ENCODE measurements at places on chromosomes 4 and X.

DNA sequence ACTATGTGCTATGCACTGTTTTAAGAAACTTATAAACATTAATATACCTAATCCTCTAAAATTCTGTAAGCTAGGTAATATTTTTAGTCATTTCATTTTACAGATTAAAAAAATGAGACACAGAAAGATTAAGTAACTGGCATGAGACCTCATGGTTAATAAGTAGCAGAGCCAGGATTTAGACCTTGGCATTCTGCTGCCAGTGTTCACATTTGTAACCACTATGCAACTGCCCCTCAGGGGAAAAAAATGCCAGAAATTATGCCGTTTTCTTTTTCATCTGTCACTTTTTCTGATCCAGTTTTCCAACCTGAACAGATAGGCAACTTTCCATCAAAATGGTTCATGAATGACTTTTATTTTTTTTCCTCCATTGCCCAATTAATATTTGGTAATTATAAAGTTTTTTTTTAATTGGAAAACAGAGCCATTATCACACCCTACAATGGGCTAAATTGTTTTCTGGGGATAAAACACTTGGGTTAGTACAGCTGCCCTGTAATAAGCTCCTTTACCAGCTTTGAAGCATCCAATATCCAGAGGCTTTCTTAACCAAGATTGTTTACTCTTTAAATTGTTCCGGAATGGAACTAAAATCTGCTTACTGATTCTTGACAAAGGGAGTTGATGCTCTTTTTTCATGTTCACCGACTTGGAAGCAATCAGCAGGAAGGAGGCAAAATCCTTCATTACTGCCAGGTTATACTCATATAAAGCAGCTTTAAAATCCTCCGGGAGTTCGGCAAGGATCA, 56.4 kb upstream of the DDX60 start:
- DNase-seq = no peak

DNA sequence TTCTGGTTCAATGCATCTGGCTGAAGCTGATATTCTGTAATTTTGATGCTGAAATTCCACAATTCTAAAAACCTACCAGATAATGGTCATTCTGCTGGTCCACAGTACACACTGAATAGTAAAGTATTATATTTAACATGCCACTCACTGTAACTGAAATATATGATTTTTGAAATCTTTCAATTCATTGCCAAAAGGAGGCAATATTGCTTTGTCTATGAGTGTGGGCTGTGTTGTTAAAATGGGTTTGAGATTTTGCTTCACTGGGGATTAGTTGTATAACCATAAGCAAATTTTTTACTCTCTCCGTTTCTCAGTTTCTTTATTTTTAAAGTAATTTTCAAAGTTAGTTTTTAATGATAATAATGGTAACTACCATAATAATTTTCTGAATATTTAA, 1404.1 kb upstream of the IGFBP7 start:
- DNase-seq = no peak

GRCh38 chrX:6468706-6469105, 66.2 kb downstream of the VCX3A start:
- no peak for DNase-seq

- no peak for DNase-seq
These were observed 183.4 kb upstream of the ETNPPL start for GRCh38 chr4:108946237-108946636.

DNA sequence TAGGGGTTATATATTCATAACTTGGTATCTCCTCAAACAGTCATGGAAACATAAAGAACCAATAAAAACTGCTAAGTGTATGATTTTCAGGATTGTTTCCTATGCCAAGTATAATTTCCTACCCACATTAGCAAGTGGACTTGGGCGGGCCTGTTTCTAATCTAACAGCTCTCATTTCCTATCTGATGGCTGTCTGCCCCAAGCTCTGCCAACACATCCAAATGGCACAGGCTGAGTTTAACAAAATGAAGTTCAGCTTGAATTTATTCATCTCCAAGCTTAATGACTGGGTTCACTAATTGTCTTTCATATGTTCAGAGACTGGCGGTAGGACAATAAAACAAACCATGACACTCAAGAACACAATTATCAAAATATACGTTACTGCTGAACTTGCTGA, 55.5 kb upstream of the S100G start:
- no peak for DNase-seq

DNA sequence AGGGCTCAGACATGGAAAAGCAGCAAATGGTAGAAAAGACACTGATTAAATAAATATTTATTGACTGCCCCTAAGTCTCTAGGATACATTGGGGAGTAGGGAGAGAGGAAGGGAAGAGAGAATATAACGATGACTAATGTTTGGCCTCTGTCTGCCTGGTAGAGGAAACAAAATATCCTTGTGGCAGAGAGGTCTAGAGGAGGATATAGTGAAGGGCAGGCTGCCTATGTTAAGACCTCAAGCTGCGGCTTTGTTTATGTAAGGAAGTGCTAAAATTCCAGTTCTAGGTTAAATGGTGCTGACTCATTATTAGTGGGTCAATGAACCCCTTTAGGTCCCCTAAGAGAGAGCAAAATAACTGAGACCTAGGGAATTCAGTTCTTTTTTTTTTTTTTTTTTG, 427.3 kb upstream of the FTHL17 start:
- DNase-seq = no peak

DNA sequence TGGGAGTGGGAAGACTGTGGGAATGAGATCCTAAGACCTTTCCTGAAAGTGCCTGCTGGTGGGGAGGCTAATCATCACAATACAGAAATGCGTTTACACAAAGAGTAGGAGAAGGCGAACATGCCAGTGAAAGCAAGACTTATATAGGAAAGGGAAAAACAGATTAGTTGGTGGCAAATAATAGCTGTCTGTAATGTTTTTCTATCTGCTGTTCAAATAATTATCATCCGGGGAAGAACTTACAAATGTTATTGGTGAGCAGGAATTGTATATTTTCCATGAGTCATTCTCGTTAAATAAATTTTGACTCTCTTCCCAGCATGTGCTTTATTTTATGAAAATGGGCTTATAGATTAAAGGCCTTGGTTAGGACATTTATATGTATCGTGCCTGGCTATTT, 196.5 kb downstream of the ARHGAP10 start:
- no peak for DNase-seq

DNA sequence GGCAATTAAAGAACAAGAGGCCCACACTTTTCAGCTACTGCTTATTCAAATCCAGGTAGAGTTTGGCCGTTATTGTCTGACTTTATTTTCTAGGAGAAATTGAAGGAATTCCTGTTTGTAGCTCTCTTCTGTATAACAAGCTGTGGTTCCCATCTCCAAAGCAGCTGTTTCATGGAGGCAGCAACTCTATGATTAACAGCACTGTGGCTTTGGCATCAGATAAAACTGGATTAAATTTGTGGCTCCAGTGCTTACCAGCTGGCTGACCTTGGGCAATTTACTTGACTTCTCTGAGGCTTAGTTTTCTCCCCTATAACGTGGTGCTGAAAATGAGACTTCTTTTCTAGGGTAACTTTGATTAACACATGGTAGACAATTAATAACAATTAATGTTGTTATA, 28.1 kb downstream of the SLC30A9 start:
- DNase-seq = no peak

- no peak for DNase-seq
These were observed 15.3 kb downstream of the ADAMTS3 start for GRCh38 chr4:72553540-72554337.

DNA sequence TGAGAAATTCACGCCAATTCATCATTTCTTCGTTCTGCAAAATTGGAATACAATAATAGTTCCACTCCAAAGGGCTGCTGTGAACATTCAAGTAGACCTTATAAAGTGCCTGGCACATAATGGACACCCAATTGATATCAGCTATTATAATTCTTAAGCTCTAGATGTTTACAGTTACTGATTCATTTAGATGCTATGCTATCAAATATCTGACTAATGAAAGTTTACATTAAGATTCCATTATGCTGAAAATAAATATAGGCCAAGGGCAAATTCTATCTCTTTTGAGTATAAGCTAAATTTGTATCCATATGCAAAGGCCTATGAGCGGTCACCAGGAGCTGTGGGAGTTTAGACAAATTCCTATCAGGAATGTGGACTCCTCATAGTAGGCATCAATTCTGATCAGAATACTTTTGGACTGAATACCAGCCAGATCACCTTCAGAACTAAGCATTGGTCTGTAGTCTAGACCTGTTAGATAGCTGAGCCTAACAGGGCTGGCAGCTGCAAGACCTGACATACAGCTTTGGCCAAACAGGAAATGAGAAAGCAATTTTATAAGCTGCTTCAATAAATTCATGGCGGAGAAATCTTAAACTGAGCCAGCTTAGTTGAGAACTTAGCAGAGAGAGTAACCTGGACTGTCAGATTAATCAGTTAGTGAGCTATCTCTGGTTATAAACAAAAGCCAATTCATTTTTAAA, 384.3 kb upstream of the ACTRT1 start:
- DNase-seq = no peak

DNA sequence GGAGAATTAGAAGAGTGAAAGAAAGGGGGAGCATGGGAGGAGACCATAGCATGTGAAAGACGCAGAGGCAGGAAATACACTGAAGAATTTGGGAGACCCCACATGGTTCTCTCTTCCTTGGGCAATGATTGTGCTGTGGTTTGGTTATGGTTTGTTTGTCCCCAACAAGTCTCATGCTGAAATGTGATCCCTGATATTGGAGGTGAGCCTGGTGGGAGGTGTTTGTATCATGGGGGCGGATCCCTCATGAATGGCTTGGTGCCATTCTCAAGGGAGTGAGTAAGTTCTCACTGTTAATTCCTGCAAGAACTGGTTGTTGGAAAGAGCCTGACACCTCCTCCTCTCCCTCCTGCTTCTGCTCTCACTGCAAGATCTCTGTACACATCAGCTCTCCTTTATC, 78.6 kb upstream of the RAI2 start:
- no peak for DNase-seq

DNA sequence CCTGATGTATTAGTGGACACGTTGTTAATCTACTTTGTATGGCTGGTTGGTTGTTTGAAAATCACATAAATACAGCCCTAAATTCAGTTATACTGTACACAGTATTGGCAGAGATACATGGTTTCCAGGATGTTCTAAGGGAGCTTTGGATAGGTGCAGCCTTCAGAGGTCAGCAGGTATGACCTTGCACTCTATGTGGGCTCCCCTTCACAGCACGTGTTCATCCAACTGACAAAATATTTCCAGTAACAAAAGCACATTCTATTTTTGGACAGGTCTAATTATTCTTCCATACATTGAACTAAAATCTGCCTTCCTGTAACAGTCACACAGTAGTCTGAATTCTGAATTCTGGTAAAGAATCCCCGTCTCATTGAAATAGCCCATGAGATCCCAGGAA, 92.8 kb upstream of the RAPGEF2 start:
- no peak for DNase-seq

DNA sequence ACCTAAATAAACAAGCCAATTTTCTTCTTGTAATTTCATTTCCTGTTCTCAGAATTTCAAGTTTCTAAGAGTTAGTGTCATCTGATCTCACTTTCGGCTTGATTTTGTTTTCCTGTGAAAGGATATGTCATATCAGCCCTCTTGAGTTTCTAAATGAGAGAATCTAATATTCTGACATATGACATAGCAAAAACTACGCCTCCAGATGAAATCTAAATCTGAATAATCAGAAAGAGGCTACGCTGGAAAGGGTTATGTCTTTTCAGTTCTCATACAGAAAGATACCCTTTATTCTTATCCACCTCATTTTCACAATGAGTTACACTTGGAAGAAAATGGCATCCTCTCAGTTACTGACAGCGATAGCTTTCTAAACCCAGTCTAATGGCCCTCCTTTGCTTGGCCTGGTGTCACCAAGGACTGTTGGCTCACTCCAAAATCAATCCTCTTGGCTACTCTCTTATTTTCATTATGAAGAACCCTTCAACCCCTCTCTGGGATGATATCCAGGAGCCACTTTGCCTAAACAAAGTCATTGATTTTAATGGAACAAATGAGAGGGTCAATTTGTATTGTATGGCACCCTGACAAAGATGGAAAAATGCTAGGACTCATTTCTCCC, 65.6 kb downstream of the ASB9 start:
- DNase-seq = no peak

GRCh38 chr4:52946855-52947254, 84.7 kb downstream of the RASL11B start:
- DNase-seq = no peak

DNA sequence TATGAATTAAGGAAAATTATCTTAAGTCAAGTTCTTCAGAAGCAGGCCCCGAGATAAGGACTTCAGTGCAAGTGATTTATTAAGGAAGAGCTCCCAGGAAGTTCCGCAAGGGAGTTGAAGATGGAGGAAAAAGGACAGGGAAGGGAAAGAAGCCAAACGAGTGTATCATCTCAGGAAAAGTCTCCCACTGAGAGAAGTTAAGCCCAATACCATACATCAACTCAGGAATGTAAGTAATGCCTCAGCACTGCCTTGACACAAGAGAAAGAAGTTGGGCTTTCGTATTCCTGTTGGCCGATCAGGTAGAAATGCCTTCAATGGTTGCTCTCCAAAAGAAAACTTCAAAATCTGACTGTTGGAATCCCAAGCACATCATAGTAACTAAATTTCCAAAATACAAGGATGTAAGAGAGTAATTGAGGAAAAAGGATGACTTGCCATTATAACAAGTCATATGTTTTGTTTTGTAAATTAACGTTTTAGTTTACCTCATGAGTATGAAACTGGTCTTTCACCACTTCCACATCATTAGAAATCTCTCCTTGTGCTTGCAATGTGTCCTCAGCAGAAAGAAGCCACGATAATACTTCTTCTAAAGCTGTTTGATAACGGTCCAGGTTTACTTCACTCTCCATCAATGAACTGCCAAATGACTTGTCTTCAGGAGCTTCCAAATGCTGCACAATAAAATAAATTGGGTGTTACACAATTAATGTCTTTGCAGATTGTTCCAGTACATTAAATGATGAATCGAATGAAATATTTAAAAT, 566.7 kb downstream of the DMD start:
- no peak for DNase-seq

DNA sequence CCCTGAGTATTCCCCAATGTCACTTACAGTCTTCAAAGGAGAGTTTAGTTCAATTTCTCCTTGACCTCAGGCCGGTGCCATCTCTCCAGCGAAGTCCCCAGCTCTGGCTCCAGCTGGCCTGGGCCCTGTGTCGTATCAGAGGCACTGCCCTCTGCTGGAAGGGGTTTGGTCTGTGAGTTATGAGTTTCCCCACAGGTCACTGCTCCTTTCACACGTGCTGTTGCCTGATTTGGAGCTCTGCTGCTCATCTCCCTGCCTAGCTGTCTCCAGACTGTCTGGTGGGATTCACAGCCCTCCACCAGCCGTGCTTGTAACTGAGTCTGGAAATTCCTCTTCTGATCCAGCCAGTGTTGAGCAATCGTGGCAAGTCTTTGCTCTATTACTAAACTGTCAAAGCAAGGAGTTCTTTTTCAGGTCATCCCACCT, at the start of gene RAP2C:
Gene RAP2C (minus strand): TSS at position 105 of the 426 bp plus-strand sequence. CDS start 2,179 bp downstream, outside the sequence.
- peak; percentile 30 for DNase-seq
